ENCODE measurements at places on chromosomes 13 and 19. TPM values are rescaled to one million over a fixed set of nuclear protein-coding genes. Genes with fewer than 3 reads are reported as not detected.

- DNase-seq = no peak
These were observed 373.5 kb downstream of the KCTD12 start for GRCh38 chr13:76512721-76513145.

DNA sequence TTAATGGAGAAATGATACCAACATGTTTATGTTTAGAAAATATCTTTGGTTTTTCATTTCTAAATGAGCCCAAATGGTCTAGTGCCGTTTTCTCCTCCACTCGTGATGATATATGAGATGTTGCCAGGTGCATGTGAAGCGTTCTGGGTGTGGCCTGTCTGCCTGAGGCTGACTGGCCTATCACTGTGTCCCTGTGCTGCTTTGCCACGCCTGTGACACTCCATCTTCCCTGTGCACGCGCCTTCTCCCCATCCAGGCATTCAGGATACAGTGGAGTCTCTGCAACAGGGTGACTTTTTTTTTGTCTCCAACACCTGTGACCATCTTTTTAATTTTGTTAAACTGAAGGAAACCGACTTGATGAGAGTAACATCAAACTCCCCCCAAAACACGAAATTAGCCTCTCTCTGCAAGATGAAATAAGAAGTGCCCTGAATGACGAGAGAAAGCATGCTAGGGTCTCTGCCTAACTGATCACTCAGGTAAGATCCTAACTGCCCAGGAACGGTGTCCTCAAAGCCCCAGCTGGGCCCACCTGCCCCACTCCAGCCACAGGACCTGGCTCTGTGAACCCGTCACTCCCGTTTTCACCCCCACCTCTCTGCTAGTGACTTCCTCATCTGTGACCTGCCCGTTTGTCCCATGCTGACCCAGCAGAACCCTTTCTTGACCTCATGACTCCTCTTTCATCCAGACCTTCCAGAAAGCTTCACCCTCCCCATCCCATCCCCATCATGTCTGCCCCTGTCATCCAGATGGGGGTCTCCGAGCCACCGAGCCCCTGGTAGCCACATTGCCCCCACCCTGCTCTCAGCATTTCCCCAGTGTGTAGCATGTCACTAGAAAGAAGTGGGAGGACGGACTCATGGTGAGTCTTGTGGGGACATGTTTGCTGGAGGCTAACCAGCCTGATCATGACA is 33.2 kb upstream of the TFDP1 start:
- no peak for DNase-seq

The ADGRL1 gene
- total RNA-seq = 8.5 TPM

- no peak for DNase-seq
These were observed 754.8 kb upstream of the SLITRK6 start for GRCh38 chr13:86554066-86554465.

GRCh38 chr19:21883516-21883915 is 47.5 kb upstream of the ZNF43 start:
- DNase-seq = no peak

DNA sequence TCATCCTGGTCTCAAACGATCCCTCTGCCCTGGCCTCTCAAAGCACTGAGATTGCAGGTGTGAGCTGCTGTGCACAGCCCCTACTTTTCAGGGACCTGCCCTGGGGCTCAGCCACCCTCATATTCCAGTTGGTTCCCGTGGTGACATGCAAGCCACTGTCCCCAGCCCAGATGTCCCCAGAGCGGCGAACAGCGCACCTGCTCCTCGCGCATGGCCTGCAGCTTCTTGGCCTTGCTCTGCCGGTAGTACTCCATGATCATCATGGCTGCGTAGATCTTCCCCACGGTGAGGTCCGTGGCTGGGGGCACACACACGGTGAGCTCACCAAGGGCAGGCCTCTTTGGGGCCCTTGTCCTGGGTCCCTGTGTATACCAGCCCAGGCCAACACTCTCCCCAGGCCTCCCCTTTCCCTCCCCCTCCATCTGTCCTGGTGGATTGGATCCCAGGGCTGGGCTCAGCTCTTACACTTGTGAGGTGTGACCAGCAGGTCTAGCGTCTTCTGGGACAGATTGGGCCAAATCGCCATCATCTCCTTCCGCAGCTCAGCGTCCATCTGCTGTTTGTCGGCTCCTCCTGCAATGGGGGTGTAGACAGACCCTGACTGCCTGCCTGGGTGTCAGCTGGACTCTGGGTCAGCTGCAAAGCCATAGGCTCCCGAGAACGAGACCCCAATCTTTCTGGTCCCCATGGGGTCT is 64.0 kb downstream of the IER2 start:
- DNase-seq = no peak

The SIGLEC12 gene
- 0.76 TPM for total RNA-seq

DNA sequence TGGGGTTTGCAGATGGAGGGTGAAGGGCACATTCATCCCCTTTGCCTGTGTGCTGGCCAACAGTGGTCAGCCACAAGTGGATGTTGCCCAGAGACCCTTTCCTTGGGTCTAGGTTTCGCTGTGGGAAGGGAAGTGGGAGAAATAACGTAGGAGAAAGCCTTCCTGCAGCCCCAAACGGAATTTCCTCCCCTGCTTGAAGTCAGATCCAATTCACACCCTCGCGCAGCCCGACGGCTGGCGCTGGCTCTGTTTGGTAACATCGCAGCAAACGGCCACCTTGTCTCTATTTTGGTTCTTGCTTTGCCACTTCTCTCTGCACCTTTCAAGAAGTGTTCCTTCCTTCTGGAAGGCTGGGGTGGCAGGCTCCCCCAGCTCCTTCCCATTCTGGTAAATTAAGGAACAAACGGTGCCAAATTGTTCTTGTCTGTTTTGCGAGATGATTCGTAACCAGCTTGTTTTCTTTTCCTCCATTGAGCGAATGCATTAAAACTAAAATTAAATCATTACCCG is 45.4 kb downstream of the CHST8 start:
- DNase-seq = no peak

GRCh38 chr13:84741253-84741652 is 859.0 kb upstream of the SLITRK1 start:
- no peak for DNase-seq

DNA sequence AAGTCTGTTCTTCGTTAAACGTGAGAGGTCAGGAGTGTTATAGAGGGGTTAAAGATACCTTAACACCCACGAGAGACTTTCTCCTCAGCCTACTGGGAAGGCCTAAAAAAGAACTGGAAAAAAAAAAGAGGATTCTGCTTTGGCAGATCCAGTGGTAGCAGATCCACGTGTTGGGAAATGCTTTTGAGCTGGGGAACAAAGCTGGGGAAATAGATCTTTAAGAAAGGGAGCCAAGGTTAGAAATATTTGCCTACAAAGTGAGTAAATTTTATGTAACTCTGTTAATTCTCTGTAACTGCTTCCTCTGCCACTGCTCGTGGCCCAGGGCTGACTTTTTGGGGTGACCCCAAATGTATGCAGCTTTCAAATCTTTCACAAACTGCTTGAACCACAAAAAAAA is 11.7 kb downstream of the RFX2 start:
- DNase-seq = no peak

The TNNT1 gene
- total RNA-seq = not detected

DNA sequence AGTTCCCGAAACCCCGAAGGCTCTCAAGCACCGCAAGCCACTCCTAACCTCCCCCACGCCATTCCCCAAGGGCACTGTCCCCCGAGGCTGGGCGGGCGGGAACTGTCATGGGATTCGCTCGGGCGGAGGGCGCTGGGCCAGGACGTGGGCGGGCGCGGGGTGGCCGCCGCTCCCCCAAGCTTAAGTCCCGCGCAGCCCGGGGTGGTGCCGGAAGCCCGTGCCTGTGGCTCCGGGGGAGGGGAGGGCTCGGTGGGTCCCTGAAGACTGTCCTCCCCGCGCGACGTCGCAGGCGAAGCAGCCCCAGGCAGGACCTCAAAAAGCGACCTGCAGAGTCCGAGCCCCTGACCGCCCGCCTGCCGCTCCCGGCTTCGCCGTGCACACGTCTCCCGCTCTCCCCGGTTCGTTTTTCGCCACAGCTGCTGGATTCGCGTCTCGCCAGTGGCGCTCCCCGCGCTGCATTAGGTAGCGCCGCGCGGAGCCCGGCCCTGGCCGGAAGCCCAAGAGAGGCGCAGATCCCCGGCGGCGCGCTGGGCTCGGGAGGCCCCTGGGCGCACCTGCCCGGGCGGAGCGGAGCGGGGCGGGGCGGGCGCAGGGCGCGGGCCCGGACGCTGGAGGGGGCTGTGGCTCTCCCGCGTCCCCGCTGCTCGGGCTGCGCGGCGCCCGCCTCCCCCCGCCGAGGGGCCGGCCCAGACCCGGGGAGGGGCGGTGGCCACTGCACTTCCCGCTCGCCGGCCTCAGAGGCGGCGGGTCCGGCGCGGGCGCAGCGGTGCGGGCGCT is at the start of gene FARP1:
Gene FARP1, plus strand, starts transcription at position 715 of the 777 bp plus-strand sequence. CDS start 70,149 bp downstream, outside the sequence.
- DNase-seq = peak; percentile 66

The DACT3 gene
- 3.9 TPM for total RNA-seq
